ENCODE measurements at places on chromosomes 16 and 17.

DNA sequence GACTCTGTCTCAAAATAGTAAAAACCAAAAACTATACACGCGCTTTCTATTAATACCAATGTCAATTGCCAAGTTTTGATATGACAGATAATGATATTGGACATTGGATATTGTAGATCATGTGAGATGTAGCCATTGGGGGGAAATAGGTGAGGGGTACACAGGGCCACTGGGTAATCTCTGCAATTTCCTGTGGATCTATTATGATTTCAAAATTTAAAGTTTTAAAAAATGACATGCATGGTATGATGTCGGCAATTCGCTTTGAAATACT lies 266.0 kb downstream of the PARN start:
- no peak for DNase-seq

DNA sequence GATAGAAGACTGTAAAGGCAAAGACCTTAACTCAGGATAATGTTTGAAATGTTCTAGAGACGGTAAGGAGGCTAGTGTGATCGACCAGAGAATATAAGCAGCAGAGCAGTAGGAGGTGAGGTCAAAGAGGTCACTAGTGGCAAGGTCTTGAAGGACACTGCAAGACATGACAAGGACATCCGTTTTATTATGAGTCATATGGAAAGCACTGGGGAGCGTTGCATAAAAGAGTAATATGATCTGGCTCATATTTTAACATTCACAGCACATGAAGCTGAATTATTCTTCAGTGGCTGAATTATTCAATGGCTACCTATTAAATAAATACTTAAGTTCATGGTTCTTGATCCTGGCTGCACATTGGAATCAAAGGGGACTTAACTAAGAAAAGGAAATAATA lies 123.7 kb downstream of the SOX9 start:
- no peak for DNase-seq

DNA sequence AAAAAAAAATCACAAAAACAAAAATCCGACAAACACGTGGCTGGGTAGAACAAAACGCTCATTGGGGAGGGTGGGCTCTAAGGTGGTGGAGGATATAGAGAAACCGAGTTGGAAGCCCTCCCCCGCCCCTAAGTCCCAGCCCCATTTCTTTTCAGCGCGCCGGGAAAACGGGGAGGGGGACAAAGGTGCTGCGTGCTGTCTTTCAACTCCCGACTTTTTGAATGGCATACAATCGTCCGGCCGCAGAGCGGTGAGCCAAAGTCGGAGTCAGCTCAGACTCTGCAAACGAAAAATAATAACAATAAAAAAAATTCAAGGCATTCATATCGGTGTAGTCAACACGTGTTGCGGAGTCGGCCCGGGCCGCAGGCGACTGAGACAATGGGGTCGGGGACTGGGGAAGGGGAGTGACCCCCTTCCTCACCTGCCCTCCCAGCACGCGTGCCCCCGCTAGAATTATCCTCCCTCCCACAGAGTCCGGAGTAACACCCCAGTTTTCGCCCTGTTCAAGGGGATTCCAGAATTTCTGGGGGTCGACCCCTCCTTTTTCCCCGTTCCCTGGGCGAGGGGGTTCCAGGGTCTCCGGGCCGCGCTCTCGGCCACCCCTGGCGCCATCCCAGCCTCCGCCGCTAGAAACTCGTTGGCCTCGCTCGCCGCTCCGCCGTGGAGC lies 1.7 kb upstream of the IGF2BP1 start:
- no peak for DNase-seq

DNA sequence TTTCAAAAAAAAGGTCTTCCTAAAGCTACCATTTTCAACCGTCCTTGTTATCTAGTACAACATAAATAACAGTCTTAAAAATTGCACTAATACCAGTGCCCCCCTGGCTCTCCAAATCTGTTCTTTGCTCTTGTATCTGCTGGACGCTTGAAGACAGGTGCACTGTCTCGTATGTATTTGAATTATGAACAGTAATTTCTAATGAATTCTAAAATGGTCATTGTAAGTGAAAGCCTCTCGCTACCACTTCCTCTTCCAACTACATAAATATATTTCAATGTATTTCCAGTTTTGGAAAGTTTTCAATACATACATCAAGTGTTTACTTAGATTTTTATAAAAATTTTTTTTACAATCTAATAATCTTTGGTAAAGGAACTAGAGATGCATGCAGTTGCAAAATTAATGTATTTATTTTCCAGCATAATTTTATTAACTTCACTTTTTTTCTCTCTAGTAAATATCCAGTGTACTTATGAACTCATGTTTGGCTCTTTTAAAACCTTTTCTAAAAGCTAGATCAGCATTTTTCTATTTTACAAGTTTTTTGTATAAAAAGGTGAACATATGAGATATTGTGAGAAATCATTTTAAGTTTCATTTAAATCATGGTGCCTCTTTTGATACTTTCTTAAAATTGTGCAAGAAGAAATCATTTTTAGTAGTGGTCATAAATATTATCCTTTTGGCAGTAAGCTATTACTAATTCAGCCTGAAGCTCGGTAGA lies 31.0 kb downstream of the ERCC4 start:
- DNase-seq, result no peak

- no peak for DNase-seq
These were observed 54.5 kb downstream of the PRMT7 start for GRCh38 chr16:68365167-68365817.

DNA sequence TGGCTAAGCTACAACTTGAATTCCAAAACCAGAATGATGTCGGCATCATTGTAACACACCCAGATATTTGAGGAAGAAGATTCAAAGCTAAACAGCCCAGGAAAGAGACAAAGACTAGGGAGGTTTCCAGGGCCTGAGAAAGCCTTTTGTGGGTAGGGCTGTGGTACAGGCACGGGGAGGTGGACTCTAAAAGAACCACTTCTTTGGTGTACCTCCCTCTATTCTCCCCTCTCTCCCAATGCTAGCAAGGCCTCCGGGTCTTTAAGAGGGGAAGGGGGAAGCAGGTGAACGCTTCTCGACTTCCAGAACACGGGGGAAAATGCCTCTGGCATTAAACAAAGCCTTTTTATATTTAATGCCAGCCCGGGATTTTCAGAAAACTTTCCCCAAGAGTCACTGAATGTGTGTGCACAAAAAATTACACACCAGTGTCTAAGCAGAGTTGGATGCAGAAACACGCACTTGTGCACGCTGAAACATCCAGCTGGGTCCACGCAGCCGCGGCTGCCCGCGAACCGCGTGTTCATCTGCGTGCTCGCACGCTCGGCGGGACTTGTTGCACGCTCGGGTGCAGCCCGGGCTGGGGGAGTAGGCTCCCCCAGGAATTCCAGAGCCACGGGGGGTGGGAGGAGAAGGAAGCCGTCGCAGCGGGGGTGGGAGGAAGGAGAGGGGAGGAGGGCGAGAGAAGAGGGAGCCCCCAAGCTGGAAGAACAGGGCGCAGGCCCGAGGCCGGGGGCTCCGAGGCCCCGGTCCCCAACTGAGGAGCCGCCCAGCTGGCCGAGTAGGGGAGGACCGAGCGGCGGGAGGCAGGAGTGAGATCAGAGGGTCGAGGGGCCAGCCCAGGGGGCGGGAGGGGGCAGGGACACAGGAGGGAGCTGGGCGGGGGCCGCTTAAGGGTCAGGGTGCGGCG lies 20.1 kb upstream of the ZNF423 start:
- DNase-seq, result no peak

DNA sequence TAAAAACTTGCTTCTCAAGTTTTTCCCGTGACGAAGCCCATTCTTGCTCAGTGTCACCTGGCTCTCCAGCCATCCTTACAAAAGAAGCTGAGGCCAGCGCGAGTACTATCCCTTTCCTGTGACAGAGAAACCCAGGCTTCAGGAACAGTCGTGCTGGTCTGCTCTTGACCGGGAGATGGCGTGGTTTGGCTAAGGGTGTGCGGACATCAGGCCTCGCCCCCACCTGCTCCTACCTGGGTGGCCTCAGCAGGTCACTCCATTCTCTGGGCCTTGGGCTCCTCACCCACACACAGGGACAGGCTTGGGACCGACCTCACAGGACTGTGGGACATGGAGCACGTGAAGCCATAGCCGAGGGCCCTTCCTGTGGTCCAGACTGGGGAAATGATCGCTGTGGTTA lies 75.2 kb upstream of the CIBAR2 start:
- DNase-seq, result no peak

DNA sequence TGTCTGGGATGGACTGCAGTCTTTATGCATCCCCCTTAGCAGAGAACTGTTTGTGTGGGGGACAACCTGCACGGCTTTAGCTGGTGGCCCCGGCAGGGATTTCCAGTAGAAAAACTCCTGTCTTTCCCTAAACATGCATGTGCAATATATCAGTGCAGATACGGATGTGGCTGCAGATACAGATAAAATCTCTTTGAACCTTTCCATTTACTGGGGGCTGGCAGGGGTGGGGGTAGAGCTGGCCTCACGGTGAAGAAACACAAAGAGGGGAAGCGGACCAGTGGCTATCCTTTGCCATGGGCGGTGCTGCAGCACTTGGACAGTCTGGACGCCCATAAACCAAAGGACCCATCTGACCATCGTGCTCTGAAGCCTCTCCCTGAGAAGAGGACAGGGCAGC lies 201.3 kb downstream of the ZFHX3 start:
- DNase-seq, result no peak

- DNase-seq, result no peak
These were observed 348.3 kb downstream of the CPPED1 start for GRCh38 chr16:12455287-12455798.

DNA sequence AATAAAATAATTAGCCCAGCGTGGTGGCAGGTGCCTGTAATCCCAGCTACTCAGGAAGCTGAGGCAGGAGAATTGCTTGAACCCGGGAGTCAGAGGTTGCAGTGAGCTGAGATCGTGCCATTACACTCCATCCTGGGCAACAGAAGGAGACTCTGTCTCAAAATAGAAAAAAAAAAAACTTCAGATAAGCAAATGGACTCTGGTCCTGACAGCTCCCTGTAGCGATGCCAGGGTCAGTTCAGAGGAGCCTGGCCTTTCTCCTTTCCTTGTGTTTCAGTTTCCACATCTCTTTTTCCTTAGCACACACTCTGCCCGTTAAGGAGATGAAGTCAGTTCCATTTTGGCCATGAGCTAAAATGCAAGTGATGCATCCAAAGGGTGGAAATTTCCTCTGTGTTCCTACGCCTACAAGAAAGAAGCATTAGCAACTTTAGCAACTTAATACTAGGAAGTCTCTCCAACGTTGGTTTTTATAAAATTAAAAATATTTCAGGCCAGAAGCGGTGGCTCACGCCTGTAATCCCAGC lies 11.6 kb upstream of the GRB2 start:
- DNase-seq, result no peak

DNA sequence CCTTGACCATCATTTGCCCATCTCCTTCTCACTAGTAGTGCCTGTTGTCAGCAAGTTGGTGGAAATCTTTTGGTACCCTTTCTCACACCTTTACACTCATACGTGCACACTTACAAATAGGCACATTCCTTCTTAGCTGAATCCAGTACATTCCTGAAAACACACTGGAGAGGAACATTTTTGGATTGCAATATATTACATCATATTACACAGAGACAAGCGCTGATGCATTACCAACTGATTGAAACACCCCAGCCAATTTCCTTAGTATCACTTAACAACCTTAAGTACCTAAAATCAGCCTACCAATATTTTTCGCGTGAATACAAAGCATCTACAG lies 64.1 kb downstream of the PLCG2 start:
- no peak for DNase-seq

- DNase-seq, result no peak
These were observed 1044.5 kb upstream of the CDH8 start for GRCh38 chr16:63080746-63081145.

DNA sequence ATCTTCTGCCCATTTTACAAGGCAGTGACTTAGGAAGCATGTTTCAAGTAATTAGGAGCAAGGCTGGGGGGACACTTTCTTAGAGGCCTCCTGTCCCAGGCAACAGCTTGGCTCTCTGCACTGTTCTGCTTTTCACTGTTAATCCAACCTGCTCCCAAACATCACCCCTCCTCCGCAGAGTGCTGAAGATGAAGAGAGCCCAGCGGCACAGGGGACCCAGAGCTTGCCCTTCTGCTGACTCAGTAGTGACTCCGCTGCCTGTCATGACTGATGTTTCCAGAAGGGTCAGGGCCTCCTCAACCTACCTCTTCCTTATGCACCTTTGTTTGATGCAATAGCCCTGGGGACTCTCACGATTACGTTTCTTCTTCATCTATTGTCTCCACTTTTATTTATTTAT lies 38.9 kb upstream of the NDRG4 start:
- DNase-seq, result no peak

DNA sequence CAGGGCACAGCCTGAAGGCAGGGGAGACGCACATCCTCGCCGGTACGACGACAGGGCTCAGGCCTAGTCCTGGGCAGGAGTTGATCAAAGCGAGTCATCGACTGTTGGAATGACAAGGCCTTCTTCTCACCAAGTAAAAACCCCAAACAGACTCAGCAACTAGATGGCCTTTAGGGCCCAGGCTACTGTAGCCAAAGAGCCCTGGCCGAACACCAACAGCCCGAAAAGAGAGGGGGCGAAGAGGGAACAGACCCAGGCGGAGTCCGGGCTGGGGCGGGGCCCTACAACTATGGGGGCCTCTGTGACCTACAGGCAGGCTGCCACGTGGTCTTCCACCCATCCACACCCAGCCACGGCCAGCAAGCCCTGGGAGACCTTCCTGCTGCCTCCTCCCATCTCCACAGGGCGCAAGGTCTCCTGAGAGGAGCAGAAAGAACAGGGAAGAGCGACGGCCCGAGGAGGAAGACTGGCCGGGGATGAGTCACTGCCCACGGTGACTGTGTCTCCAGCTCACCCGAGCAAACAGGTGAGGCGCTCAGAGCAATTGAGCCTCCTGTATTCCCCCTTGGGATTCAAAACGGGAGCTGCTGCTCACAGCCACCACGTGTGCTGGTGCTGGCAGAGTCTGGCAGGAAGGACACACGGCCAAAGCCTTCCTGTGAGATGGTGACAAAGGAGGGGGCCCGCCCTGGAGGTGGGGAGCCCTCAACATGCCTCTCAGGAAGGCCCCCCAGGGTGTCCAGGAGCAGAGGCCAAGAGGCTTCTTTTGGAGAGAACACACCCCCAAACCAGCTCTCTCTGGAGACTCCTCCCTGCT lies 17.7 kb downstream of the SLC16A3 start:
- DNase-seq, result no peak

DNA sequence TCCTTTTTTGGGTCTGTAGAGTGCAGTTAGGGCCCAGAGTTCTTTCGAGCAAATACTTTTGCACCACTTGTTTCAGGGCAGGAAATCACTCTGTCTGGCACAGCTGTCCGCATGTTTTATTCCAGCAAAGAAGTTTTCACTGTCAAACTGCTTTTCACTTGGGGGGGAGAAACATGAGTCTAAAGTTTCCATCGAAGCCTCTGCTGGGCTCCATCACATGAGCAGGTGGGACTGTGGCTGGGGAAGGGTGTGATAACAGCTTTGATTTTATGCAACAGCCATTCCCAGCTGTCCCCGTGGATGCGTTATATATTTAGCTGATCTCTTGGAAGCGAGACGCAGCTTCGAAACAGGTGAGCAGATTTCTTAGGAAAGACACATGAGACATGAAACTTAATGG lies 288.6 kb downstream of the SNX29 start:
- no peak for DNase-seq

Measured in GM04503 (cell line).